Tibial nerve (tissue), 4 donors: ENCODE measurements at places on chromosomes 4 and X. TPM values are rescaled to one million over a fixed set of nuclear protein-coding genes. Genes with fewer than 3 reads are reported as not detected.

Gene MAMLD1
- 16.2 TPM for total RNA-seq

Gene PHKA2
- 32.7 TPM for total RNA-seq

Gene ODAPH
- total RNA-seq, result not detected

Gene PAGE4
- not detected for total RNA-seq

GRCh38 chr4:89439533-89439932, 131.9 kb upstream of the GPRIN3 start:
- no peak for DNase-seq
- no peaks in the 10 kb centered on the region for H3K36me3 ChIP-seq
- H3K4me3 ChIP-seq, result no peak overlapping the region
- no peaks in the 10 kb centered on the region for H3K27me3 ChIP-seq
- H3K27ac ChIP-seq, result no peak overlapping the region
- no peaks in the 10 kb centered on the region for H3K4me1 ChIP-seq

Gene F8
- 12.1 TPM for total RNA-seq

- H3K27me3 ChIP-seq, result no peaks in the 10 kb centered on the region
- no peak overlapping the region for H3K27ac ChIP-seq
- no peaks in the 10 kb centered on the region for H3K4me1 ChIP-seq
- H3K4me3 ChIP-seq, result no peak overlapping the region
- no peak for DNase-seq
Measured at GRCh38 chrX:103640401-103641155, 11.8 kb downstream of the TCEAL1 start.

DNA sequence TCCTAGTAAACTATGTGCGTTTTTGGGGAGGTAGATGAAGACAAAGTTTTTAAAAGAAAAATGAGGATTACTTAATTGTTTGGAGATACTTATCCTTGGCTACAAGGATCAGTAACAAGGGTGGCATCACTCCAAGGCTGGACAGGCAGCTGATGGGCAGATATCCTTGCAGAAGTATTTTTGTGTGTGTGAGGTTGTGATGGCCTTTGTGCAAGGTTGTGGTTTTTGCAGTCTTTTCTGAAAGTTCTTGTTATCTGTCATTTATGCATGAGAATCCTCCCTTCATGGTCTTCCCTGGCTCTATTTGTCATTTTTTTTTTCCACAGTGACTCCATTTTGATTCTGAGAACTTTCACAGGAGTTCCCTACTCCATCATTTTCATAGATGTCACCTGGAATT, 96.0 kb upstream of the C1GALT1C1 start:
- H3K36me3 ChIP-seq, result no peaks in the 10 kb centered on the region
- DNase-seq, result no peak
- H3K4me1 ChIP-seq, result no peaks in the 10 kb centered on the region
- no peak overlapping the region for H3K27ac ChIP-seq

DNA sequence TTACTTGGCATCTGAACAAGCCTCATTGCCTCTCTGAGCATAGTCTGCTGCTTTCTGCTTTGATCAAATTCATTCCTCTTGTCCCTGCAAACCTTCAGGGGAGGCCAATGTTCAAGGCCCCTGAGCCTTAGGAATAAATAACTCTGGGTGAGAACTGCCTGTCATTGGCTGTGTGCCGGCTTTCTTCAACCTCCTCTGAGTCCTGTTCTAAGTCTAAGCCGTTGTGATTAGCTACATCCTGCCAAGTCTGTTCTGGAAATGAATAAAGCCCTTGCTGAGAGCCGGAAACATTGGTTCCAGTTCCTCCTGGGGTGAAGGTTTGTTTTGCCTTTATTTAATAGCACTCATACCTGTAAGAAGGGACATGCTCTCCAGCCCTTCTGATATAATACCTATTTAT, 13.8 kb downstream of the RNF4 start:
- no peak overlapping the region for H3K4me3 ChIP-seq
- DNase-seq, result no peak
- no peaks in the 10 kb centered on the region for H3K27me3 ChIP-seq
- H3K36me3 ChIP-seq, result no peaks in the 10 kb centered on the region
- peaks cover 94% of the 10 kb centered on the region for H3K4me1 ChIP-seq
- peak overlapping the region; percentile 67 for H3K27ac ChIP-seq

- H3K4me1 ChIP-seq, result no peaks in the 10 kb centered on the region
- H3K36me3 ChIP-seq, result no peaks in the 10 kb centered on the region
- no peak overlapping the region for H3K27ac ChIP-seq
Measured at GRCh38 chr4:37795581-37796195, 30.8 kb upstream of the PGM2 start.

Gene SNX25
- 19.6 TPM for total RNA-seq

Gene PIR
- total RNA-seq, result 10.6 TPM

GRCh38 chrX:86295293-86295692, 147.0 kb downstream of the DACH2 start:
- H3K27ac ChIP-seq, result no peak overlapping the region
- no peak overlapping the region for H3K4me3 ChIP-seq
- H3K4me1 ChIP-seq, result no peaks in the 10 kb centered on the region
- no peak for DNase-seq
- no peaks in the 10 kb centered on the region for H3K36me3 ChIP-seq

DNA sequence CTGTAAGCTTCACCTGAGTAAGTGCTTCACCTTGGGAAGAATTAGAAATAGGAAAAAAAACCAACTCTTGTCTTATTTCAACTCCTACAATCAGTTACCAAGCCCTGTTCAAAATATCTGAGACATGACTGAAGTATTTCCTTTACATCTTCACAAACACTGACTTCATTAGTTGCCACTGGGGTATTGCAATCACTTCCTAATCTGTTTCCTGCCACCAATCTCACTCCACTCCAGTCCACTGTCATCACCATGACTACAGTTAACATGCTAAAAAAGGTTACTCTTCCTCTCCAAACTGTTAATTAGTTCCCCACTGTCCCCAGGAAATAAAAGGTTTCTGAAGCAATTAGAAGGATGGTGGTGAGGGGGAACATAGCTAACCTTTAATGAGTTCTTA, 3.3 kb upstream of the SUPT20HL1 start:
- H3K4me1 ChIP-seq, result no peaks in the 10 kb centered on the region
- H3K27me3 ChIP-seq, result no peaks in the 10 kb centered on the region
- no peak overlapping the region for H3K4me3 ChIP-seq
- H3K36me3 ChIP-seq, result no peaks in the 10 kb centered on the region

DNA sequence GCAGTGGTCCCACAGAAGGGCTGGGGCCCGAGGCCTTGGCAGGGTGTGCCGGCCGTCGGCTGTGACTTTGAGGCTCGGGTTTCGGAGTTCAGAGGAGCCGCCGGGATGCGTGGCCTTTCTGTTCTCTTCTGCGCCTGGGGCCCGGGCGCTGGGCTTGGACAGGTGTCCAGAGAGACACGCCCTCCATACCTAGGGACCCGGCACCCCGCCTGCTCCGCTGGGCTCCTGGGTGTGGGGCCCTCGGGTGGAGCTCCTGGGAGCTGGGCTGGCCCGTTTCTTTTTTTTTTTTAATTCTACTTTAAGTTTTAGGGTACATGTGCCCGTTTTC, 11.3 kb downstream of the FGFRL1 start:
- H3K4me1 ChIP-seq, result no peaks in the 10 kb centered on the region
- no peak for DNase-seq
- H3K27me3 ChIP-seq, result no peaks in the 10 kb centered on the region
- H3K27ac ChIP-seq, result no peak overlapping the region
- H3K4me3 ChIP-seq, result no peak overlapping the region

- H3K36me3 ChIP-seq, result no peaks in the 10 kb centered on the region
- H3K4me1 ChIP-seq, result no peaks in the 10 kb centered on the region
- no peak overlapping the region for H3K4me3 ChIP-seq
- no peak for DNase-seq
- no peak overlapping the region for H3K27ac ChIP-seq
Measured at GRCh38 chrX:11109968-11110367, 1.2 kb upstream of the HCCS start.

Gene STPG2
- total RNA-seq, result 1.5 TPM
